HT-29 (cell line): ENCODE measurements at places on chromosomes 7 and 10.

- peak; percentile 8 for DNase-seq
Observed at GRCh38 chr10:110212119-110213006, 5.0 kb downstream of the MXI1 start.

DNA sequence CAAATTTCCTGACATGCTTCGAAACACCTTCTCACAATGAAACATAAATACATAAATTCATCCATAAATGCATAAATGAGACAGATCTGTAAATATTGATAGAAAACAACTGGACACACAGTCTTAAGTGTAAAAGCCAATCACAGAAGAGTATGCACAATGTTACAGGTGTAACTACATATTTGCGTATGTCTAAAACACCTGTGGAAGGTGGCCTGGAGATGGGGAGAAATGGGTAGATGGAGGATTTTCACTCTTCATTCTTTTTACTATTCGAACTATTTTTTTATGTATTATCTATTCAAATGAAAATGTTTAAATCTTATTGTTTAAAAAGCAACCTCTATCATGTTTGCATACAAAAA lies 860 bp downstream of the IQUB start:
- DNase-seq, result no peak

DNA sequence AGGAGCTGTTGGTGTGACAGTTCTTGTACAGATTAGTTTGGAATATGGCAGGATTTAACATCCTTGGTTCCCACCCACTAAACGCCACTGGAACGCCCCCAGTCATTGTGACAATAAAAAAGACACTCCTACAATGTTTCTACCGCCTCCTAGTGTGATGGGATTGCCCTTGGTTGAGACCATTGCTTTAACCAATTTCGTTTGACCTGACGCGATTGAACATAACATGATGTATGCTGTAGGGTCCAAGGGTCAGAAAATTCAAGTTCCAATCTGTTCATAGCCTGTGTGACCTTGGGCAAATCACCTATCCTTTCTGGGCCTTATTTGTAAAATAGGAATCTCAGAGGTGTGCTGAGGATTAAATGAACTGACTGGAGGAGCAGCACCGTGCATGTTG lies 12.5 kb downstream of the MXI1 start:
- DNase-seq, result no peak

GRCh38 chr7:106236065-106236464 lies 48.7 kb downstream of the NAMPT start:
- no peak for DNase-seq

- no peak for DNase-seq
Observed at GRCh38 chr7:94298943-94299342, 95.8 kb upstream of the COL1A2 start.

- no peak for DNase-seq
Observed at GRCh38 chr7:45118292-45118691, 6.8 kb upstream of the TBRG4 start.

DNA sequence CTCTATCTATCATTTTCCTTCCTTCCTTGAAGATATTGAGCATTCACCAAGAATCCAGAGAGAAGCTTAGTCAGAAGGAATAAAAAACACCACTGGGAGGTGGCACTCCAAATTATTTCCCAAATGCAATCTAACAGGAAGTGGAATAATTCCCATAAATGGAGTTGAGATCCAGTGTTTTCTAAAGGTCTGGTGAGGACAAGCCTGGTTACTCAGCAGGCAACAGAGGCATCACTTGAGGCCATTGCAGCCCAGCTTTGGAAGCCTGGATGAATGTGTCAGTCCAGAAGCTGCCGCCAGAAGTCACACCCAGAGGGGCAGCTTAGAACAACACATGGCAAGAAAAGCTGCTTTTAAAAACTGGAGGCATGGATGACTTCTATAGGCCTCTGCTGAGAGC lies 288.9 kb upstream of the KLF6 start:
- DNase-seq, result no peak

DNA sequence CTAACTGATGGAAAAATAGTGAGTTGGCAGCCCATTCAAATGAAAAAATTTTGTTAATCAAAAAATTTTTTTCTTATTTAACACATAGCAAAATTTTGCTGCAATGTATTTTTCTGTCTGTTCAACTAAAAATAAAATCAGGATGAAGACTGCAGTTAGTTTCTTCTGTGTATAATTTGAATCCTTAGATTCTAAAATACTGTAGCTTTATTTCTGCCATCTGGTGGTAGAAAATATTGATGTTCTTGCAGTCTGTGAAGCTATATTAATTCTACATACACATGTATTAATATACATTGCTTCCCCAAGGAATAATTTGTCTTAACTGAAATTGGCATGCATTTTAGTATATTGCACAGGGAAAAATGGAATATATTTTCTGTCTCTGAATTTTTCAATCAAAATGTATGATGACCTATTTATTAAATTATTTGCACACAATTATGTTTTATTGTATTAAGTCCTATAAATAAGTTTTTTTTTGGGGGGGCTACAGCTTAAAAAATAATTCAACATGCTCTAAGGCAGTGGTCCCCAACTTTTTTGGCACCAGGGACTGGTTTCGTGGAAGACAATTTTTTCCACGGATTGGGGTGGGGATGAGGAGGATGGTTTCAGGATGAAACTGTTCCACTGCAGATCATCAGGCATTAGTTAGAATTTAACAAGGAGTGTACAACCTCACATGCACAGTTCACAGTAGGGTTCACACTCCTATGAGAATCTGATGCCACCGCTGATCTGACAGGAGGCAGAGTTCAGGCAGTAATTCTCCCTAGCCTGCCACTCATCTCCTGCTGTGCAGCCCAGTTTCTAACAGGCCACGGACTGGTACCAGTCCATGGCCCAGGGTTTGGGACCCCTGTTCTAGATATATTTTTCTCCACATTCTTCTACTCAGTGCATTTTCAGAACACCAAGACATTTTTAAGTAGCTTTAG lies 119.4 kb downstream of the GNAT3 start:
- DNase-seq, result peak; percentile 76
